ENCODE measurements at places on chromosomes 1 and 21.

GRCh38 chr1:33687000-33687399 lies 176.9 kb upstream of the HMGB4 start:
- DNase-seq, result no peak

GRCh38 chr1:172720339-172720738 lies 61.4 kb downstream of the FASLG start:
- DNase-seq, result no peak

GRCh38 chr1:245039196-245039595 lies 115.6 kb upstream of the KIF26B start:
- DNase-seq, result no peak

DNA sequence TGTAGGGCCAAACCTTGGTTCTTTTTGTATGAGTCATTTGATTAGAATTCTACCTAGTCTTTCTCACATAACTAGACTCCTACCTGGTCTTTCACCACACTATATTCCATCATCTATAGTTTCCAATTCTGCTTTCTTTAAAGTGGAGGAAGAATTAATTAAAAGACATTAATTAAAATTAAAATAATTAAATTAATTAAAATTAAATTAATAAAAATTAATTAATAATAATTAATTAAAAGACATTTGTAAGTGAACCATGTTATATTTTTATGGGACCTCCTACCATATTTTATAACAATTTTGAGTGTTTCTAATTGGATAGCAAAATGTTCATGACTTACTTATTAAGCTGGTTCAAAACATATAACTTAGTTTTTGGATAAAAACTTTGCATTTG lies 77.4 kb downstream of the CCDC18 start:
- no peak for DNase-seq

DNA sequence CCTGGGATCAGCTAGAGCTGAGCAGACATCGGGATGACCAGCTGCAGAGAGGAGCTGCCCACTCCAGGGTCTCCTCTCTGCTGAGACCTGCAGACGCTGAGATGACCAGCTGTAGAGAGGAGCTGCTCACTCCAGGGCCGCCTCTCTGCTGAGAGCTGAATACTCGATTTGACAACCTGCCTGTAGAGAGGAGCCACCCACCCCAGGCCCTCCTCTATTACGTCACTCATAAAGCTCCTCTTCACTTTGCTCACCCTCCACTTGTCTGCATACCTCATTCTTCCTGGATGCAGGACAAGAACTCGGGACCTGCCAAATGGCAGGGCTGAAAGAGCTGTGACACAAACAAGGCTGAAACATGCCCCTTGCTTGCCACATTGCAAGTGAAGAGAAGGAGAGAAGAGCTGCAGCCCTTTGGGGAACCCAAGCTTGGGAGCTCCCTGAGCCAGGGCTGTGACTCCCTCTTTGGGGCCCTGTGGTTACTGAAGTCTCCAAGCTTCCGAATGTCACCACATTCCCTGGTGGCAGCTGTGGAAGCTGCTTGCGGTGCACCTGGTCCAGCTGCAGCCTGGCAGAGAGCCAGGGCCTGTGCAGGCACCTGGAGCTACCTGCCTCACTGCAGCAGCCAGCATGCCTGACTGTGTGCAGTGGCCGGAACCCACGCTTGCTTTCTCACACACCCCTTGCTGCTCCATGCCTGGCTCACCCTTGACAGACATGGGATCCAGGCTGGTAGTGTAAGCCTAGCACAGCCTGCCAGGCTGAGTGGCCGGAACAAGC lies 59.6 kb downstream of the CC2D1B start:
- no peak for DNase-seq

DNA sequence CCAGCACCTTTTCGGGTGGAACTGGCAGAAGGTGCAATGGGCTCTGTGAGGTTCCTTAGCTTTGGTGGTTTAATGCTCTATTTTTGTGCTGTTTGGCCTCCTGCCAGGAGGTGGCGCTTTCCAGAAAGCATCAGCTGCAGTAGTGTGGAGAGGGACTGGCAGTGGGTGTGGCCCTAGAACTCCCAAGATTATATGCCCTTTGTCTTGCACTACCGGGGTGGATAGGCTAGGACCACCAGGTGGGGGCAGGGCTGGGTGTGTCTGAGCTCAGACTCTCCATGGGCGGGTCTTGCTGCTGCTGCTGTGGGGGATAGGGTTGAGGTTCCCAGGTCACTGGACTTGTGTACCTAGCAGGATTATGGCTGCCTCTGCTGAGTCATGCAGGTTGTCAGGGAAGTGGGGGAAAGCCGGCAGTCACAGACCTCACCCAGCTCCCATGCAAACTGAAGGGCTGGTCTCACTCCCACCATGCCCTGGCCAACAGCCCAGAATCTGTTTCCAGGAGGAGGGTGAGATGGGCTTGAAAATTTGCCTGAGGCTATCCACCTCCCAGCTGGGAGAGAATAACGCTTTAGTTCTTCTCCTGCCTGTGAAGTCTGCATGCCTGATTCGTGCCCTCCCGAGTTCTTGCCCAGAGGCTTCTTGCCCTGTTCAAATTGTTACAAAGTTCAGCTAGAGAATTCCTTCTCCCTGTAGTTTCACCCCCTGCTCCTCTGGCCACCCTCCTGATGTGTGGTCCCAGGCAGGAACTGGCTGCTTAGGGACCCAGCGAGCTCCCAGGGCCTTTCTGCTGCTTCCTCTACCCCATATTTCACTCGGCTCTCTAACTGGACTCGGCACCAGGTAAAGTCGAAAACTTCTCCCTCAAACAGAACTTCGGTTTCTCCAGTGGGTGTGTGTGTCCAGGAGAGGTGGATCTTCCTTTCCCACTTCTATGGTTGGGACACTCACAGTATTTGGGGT lies 76.5 kb upstream of the BTG3 start:
- no peak for DNase-seq

DNA sequence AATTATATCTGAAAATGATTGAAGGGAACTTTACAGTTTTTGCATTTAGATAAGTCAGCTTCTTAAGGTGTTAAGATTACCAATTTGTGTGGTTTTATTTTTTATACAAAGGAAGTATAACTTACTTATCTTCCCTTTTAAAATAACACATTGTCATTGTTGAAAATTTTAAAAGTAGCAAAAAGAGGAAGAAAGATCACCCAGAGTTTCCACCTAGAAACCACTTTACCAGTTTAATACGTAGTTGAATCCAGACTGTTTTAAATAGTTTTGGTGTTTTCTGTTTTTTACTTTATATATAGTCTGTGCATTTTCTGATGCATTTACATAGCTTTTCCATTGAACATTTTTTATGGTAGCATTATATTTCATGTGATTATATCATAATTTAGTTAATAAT lies 6.1 kb downstream of the CCDC18 start:
- no peak for DNase-seq

DNA sequence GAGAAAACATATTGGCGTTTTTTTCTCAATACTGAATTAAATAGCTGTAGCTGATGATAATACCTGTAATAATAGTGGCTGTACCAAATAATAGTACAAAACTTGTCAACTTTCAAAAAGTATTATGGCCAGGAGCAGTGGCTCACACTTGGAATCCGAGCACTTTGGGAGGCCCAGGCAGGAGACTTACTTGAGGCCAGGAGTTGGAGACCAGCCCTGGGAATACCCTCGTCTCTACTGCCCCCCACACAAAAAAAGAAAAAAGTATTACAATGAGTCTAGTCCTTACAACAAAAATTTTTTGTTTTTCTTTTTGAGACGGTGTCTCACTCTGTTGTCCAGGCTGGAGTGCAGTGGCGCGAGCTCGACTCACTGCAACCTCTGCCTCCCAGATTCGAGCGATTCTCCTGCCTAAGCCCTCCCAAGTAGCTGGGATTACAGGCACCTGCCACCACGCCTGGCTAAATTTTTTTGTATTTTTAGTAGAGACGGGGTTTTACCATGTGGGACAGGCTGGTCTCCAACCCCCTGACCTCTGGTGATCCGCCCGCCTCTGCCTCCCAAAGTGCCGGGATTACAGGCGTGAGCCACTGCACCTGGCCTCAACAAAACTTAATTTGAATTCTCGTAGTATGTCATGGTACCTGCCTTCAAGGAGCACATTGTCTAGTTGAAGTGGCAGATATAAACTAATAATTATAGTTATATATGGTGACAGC lies 1.4 kb downstream of the RBBP4 start:
- DNase-seq, result no peak

DNA sequence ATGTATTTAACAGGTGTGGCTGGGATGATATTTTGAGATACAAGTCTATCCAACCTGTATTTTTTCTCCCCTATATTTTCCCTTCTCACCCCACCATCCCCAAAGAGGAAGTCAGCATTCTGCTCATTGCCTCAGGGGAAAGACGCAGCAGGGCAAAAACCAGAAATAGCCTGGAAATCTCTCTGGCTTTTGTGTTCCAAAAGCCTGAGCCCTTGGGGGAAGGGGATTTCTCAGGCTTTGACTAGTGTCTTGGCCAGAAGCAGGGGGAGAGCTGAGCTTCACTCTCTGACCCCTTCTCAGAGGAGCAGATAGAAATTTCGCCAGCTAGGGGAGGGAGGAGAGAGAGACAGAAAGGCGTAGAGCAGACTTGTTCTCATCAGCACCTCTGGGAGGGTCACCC lies 244.7 kb downstream of the RRAGC start:
- DNase-seq, result no peak

- no peak for DNase-seq
These were observed 19.7 kb downstream of the SLC2A1 start for GRCh38 chr1:42938645-42939615.

GRCh38 chr1:119384591-119384990 lies 16.0 kb downstream of the HAO2 start:
- no peak for DNase-seq

- no peak for DNase-seq
These were observed 1.7 kb upstream of the RIPK4 start for GRCh38 chr21:41768437-41769042.

DNA sequence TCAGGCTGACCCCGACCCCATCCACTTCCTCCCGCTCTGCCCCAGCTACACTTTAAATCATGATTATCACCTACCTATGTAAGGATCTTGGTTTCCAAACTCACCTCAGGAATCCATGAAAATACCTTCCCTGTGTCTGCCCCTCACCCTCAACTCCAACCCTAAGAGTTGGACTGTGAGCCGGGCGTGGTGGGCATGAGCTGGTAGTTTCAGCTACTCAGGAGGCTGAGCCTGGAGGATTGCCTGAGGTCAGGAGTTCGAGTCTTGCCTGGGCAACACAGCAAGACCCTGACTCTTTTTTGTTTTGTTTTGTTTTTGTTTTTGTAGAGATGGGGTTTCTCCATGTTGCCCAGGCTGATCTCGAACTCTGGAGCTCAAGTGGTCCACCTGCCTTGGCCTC lies 30.5 kb upstream of the CCSAP start:
- no peak for DNase-seq

GRCh38 chr21:45334591-45335081 lies 46.9 kb upstream of the POFUT2 start:
- DNase-seq, result peak; percentile 14

DNA sequence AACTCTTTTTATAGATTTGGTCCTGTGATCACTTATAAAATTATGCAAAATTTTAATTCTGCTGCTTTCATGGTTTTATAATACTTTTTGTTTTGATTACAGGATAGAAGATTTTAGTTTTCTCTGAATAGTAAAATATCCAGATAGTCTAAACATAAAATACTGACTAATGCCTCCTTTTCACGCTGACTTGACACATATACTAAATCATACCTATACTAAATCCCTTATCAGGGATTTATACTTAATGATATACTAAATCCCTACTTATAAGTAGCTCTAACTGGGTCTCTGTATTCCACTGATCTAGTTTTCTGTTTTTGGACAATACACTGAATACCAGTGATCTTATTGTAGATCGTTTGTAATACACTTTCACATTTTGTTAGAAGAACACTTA lies 128.0 kb downstream of the USP25 start:
- DNase-seq, result no peak

DNA sequence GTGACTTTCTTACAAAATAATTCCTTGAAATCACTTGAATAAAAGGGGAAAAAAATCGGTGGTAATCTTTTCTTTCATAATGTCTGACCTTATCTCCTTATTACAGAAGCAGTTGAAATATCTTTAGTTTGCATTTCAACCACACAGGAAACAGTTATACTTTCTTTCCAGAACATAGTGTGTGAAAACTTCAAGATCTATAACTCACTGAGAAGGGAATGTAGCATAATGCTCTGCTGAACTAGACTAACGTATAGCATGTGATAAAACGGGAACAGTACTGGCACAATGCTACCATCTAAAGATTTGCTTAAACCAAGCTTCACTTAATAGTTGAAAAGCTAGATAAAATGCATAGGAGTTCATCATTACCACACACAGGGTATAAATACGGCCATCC lies 45.0 kb downstream of the VAV3 start:
- DNase-seq, result no peak

DNA sequence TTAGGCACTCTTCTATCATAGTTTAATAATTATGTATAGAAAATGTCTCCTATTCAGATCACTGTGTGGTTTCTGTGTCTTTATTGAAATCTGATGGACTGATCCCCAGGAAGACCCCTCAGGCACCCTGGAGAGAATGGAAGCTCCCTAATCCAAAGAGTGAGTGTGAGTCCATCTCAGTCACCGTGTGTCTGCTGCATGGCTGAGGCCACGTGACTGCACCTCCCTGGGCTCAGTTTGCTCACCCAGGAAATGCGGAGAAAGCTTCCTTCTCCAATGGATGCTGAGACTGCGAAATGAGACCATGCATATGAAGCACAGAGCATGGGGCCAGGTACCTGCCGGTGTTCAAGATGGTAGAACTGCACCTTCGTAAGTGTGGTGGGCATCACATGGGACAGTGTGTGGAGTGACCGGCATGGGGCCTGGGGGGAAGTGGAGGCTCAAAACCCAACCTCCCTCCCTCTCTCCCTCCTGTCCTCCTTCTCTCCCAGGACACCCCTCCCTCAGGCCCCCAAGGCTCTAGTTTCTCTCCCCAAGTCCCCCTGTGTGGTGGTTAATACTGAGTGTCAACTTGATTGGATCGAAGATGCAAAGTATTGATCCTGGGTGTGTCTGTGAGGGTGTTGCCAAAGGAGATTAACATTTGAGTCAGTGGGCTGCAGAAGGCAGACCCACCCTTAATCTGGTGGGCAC lies 557.5 kb downstream of the PTPRU start:
- no peak for DNase-seq

- DNase-seq, result no peak
These were observed at the start of gene RNF186 for GRCh38 chr1:19814681-19815503. Gene RNF186 (minus strand): TSS chr1:19815283. CDS start chr1:19815101, 182 bp downstream.

DNA sequence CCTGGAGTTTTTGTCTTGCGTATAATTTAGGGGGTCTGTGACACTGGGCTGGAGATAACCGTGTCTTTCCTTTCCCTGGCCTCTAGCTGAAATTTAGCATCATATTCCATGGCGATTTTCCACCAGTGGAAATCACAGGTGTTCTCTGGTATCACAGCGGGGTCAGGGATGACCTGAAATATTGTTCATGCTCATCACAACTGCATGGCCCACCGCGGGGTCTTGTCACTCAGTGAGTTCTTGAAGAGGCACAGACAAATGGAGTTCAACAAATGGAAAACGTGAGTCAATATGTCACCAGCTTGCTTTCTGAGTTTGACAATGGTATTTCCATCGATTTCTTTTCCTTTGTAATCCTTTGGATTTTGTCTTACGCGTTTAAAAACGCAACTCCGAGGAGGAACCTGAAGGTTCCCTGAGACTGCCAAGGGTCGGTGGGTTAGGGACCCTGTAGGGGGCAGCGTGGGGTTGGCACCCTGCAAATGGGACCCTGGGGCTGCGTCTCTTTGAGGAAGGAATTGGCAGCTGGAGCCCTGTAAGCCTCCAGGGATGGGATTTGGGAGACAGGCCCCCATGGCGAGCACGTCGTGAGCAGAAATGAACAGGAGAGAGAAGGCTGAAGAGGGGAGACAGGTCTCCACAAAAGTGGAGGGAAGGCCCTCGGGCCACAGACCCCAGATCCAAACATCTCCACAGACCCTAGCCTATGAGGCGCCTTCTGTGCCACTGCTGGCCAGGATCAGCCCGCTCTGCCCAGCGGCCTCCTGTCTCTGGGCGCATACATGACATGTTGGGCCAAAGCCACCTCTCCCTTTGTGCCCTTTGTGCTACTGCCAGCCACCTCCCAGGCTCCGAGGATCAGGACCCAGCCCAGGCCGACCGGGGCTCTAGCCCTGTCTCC lies 32.1 kb upstream of the RUNX3 start:
- no peak for DNase-seq
